ENCODE measurements at places on chromosomes 16 and 17.

- no peak for DNase-seq
These were observed 66.3 kb downstream of the MPRIP start for GRCh38 chr17:17108451-17109049.

- DNase-seq: peak; percentile 30
These were observed 8.2 kb downstream of the USP22 start for GRCh38 chr17:21034340-21035235.

DNA sequence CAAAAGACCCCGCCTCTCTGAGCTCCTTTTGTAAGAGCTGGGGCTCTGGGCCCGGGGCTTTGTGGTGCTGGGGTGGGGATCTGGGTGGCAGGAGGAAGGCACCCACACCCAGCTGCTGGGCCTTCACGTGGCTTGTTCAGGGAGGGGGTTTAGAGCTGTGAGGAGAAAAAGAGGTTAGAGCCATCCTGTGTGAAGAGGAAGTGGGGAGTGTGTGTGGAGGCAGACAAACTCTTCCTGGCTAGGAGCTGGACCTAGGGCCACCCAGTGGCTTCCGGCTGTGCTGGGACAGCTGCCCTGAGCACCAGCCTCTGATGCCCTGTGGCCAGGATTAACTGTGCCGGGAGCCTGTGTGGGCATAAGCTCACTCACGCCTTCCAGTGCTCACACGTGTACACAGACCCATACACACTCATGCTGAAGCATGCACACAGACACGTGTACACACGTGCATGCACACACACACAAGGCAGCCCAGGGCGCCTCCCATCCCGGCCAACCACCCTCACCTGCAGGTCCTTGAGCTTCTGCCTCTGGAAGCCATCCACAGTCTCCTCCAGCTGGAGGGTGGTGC, 7.4 kb downstream of the CIBAR2 start:
- no peak for DNase-seq

DNA sequence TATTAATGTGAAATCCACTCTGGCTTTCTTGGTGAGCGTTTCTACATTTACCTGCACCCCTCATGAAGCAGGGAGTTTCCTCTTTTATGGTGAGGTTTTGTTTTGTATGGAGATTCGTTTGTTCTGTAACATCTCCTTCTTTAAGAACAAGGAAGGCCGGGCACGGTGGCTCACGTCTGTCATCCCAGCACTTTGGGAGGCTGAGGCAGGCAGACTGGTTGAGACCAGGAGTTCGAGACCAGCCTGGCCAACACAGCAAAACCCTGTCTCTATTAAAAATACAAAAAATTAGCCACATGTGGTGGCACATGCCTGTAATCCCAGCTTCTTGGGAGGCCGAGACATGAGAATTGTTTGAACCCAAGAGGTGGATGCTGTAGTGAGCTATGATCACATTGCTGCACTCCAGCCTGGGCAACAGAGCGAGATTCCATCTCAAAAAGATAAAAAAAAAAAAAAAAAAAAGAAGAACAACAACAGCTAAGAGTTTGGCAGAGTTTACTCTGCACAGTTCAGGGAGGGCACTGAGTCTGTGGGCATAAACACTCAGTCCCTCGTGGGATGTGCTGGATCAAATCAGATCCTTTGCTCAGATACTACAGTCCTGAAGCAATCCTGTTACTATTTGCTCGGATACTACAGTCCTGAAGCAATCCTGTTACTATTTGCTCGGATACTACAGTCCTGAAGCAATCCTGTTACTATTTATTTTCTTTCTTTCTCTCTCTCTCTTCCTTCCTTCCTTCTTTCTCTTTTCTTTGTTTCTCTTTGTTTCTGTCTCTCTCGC, 28.9 kb downstream of the ADCY9 start:
- DNase-seq: no peak

DNA sequence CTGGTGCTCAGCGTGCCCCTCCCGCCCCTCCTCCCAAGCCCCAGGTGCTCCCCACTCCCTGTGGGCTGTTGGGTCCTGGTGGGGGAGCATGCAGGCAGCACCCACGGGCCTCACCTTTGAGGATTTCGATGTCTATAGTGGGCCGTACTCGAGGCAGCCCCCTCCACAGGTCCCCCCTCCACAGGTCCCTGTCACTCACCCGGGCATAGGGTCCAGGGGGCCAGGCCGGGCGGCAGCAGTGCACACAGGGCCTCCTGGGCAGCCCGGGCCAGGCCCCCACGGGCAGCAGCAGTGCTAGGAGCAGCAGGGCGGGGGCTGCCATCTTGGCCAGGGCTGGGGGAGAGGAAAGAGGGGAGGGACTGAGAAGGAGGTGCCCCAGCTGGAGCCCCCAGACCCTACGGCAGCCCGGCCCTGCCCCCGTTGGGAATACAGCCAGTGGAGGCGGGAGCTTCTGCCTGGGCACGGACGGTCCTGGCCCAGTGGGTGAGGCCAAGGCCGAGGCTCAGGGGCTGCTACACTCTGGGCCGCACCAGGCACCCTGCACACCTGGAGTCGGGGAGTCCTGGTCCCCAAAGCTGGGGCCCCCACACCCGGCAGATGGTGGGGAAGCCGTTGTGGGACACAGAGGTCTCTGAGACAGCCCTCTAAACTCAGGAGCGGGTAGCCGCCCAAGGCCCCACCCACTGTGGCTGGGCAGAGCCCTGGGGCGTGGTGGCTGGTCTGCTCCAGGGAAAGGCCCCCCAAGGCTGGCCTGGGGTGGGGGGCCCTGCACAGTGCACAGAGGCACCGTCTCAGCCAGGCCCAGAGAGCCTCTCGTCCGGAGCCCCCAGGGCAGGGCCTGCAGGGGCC, 1.2 kb downstream of the C1QTNF8 start:
- DNase-seq: no peak

GRCh38 chr17:75721463-75722011, 278 bp downstream of the ITGB4 start:
- no peak for DNase-seq

DNA sequence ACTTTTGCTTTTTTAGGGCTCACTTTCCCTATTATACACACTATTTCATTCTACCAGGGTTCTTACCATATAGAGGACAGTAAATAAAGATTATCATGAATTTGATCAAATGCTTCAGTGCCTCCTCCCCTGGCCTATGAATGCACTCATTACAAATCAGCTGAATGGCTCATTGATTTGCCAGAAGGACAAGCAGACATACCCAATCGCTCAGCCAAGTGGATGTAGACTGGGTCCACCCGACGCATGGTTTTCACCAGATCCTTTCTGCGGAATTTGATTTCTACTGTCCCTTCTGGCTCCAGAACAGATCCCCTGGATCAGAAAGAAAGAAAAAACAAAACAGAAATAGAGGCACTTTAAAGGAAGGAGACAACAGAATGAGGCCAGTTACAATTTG, 162.6 kb downstream of the AATF start:
- no peak for DNase-seq

- DNase-seq: peak; percentile 55
These were observed 7.4 kb downstream of the FOXF1 start for GRCh38 chr16:86517652-86518258.

- DNase-seq: no peak
These were observed 25.1 kb upstream of the MMD start for GRCh38 chr17:55446581-55447205.

DNA sequence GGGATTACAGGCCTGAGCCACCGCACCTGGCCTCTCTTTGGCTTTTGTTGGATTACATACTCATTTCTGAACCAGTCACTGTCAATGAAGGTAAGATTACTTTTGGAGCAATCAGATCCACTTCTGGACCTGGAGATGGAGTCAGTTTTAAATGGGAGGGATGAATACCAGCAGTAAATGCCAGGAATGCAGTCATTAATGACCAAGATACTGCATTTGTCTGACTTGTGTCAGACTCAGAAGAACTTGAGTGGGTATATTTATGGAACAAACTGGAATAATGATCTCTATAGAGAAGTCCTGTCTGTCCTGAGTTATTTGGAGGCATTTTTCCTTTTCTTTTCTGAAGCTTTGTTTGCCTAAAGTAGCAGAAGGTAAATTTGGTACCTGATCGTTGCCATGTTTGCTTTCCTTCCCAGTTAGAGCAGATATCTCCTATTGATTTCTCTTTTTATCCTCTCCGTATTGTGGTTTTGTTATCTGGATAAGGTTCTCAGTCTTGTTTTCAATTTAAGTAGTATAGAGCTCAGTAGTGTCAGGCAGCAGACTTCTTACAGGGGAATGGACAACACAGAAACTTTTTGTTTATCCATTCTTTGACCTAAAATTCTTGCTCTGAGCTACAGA, 10.7 kb downstream of the NLK start:
- no peak for DNase-seq

DNA sequence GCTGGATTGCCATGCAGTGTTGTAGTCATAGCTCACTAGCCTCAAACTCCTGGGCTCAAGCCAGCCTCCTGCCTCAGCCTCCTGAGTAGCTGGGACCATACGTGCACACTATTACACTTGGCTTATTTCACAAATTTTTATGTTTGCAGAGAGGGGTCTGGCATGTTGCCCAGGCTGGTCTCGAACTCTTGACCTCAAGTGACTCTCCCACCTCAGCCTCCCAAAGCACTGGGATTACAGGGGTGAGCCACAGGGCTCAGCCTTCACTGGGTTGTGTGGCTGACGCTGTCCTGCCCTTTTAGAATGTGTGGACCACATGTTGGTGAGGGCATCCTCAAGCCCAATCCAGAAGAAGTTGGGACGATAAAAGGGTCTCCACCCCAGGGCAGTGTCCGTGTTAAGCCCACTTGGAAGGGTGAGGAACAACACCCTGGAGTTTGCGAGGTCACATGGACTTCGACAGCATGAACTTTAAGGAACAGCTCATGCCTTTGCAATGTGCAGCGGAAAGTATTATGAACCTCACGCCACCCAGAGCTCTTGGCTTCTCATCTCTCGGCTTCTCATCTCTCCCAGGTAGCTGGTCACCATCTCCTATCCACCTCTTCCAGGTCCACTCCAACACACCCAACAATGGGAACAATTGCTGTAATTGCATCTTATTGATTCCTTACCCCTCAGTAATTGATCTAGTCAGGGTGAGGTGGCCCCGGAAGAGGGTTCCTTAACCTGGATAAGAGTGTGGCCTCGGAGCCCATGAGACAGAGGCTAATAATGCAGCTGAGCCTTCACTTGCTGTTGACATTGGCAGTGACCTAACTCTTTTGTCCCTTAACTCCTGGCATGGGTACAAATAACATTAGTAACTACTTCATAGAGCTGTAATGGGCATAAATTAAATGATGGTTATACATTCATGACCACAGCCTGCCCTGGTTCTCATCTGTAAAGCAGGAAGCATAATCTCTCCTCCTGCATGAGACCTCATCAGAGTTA, 6.7 kb downstream of the FOXL1 start:
- no peak for DNase-seq

GRCh38 chr17:47879028-47879585, 16.9 kb upstream of the SP2 start:
- peak; percentile 14 for DNase-seq

GRCh38 chr17:17064322-17064721, 22.1 kb downstream of the MPRIP start:
- DNase-seq: no peak

GRCh38 chr17:10987786-10988185, 149.9 kb upstream of the PIRT start:
- no peak for DNase-seq

- DNase-seq: no peak
These were observed 30.6 kb downstream of the METRNL start for GRCh38 chr17:83109793-83110645.

DNA sequence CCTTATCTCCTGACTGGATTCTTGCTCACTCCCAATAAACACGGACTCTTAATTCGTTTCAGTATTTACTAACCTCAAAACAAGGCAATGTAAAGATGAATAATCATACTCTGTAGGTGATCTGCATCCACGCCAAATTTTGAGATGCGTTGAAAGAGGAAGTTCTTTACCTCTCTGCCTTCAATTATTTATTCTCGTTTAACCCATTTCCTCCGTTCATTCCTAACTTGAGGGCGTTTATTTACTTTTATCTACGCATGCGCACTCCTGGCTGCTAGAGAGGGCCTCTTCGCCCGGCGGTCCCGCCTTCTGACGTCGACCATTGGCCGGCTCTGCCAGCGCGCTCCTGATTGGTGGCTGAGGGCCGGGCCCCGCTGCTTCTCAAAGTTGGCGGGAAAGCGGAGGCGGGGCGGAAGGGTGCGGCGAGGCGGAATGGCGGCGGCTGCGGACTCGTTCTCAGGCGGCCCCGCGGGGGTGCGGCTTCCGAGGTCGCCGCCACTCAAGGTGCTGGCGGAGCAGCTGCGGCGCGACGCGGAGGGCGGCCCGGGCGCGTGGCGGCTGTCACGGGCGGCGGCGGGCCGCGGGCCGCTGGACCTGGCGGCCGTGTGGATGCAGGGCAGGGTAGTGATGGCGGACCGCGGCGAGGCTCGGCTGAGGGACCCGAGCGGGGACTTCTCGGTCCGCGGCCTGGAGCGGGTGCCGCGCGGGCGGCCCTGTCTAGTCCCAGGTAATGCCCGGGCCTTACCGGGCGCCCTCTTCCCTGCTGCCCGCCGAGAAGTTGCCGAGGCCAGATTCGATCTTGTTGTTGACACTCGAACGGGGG, at the start of gene RMI2:
RMI2 (plus strand) TSS at position 420 of the 823 bp plus-strand sequence; CDS start at position 433, 13 bp downstream.
- DNase-seq: peak; percentile 99

All from stimulated activated naive CD8-positive, alpha-beta T cell treated with anti-CD3 and anti-CD28 coated beads, Interleukin-15, Interleukin-2, amounts not matched to agents 100 U/mL and 50 U/mL, for 24 hours (primary cell).